ENCODE measurements at places on chromosomes 5 and 9.

DNA sequence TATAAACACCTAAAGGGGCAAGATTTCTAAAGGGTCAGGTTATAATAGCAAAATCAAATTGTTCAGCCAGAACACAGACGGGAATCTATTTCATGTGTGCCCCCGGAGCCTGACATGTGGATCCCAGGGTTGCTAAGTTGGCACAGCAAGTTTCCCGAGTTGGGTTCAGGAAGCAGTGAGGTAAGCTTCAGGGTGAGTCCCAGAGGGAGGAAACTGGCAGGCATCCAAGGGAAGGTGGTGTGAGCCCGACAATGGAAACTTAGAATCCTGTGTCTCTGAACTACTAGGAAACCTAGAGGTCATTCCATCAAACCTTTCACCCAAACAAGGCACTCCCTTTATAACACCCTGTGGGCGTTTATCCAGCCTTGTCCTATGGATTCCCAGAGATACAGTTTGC lies 98.4 kb downstream of the ADRB2 start:
- DNase-seq: no peak

GRCh38 chr9:134629061-134629585 lies 12.5 kb upstream of the COL5A1 start:
- DNase-seq: no peak

- no peak for DNase-seq
Measured at GRCh38 chr9:92974161-92974661, 26.9 kb downstream of the FGD3 start.

DNA sequence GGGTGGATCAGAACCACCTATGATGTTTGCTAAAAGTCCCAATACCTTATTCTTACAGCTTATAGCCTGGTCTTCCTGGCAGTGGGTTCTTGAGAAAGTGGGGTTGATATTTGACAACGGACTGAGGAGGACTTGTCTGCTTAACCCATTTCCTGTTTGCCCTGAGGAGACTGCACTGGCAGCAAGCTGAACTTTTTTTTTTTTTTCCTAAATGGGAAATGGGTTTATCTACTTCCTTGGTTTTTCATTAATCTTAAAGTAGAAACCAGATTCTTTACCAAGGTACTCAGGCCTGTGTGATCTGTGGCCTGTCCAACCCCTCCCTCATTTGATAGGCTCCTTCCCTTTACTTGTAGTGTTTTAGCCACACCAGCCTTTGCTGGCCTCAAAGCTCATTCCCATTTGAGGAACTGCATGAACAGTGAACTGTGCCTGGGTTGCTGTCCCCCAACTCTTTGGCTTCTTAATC lies 47.1 kb downstream of the C9orf57 start:
- DNase-seq: no peak

DNA sequence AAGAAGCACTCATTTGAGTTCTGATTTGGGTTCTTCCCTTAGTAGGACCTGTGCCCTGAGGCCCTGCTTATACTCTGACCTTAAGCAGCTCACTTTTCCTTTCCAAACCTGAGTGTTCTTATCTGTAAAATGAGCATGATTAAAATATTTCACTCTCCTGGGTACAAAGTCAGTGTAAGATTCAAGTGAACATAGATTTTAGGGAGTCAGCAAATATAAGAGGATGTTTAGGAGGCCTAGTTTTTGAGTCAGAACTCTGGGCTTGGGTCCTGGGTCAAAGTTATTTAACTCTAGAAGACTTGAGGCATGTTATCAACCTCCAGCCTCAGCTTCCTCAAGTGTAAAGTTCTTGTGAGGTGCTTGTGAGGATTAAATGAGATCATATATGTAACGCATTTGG lies 8.7 kb upstream of the SPARC start:
- DNase-seq: no peak
